ENCODE measurements at places on chromosomes 11 and 22.
A peak's percentile ranks its signal among the peaks of the same experiment; 100 is the strongest.

DNA sequence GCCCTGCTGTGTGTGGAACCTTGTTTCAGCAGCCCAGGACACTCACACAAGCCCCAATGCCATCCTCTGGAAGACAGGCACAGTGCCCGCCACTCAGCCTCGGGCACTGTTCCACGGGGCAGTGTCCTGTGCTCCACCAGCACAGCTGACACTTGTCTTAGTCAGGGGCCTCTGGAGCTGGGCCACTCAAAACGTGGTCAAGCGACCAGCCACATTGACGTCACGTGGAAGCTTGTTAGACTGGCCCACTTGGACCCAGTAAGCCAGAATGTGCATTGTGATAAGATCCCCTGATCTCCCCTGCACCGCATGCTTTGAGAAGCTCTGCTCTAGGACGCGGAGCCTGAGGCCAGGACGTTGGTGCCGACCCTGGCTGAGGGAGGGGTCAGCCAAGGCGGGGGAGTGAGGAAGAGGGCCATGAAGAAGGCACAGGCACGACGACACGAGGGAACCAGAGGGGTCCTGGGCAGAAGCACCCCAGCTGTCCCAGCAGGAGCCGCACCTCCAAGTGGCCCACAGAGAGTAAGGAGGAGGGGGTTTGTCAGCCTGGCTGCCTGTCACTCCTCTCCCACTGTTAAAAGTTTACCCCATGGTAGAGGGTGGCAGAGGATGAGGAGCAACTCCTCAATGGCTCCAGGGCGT is 64.6 kb downstream of the LINC01488 start:
- DNase-seq: peak; percentile 35

- peak; percentile 78 for DNase-seq
These were observed 70.8 kb upstream of the NARS2 start for GRCh38 chr11:78645226-78646202.

- DNase-seq: no peak
These were observed 26.5 kb downstream of the FGF4 start for GRCh38 chr11:69748637-69749036.

- DNase-seq: no peak
These were observed 96.6 kb downstream of the SGSM3 start for GRCh38 chr22:40466976-40467375.

- DNase-seq: no peak
These were observed 330.2 kb upstream of the B3GAT1 start for GRCh38 chr11:134742224-134742612.

DNA sequence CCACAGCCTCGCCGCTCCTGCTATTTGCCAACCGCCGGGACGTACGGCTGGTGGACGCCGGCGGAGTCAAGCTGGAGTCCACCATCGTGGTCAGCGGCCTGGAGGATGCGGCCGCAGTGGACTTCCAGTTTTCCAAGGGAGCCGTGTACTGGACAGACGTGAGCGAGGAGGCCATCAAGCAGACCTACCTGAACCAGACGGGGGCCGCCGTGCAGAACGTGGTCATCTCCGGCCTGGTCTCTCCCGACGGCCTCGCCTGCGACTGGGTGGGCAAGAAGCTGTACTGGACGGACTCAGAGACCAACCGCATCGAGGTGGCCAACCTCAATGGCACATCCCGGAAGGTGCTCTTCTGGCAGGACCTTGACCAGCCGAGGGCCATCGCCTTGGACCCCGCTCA is 35.5 kb downstream of the LRP5 start:
- no peak for DNase-seq

DNA sequence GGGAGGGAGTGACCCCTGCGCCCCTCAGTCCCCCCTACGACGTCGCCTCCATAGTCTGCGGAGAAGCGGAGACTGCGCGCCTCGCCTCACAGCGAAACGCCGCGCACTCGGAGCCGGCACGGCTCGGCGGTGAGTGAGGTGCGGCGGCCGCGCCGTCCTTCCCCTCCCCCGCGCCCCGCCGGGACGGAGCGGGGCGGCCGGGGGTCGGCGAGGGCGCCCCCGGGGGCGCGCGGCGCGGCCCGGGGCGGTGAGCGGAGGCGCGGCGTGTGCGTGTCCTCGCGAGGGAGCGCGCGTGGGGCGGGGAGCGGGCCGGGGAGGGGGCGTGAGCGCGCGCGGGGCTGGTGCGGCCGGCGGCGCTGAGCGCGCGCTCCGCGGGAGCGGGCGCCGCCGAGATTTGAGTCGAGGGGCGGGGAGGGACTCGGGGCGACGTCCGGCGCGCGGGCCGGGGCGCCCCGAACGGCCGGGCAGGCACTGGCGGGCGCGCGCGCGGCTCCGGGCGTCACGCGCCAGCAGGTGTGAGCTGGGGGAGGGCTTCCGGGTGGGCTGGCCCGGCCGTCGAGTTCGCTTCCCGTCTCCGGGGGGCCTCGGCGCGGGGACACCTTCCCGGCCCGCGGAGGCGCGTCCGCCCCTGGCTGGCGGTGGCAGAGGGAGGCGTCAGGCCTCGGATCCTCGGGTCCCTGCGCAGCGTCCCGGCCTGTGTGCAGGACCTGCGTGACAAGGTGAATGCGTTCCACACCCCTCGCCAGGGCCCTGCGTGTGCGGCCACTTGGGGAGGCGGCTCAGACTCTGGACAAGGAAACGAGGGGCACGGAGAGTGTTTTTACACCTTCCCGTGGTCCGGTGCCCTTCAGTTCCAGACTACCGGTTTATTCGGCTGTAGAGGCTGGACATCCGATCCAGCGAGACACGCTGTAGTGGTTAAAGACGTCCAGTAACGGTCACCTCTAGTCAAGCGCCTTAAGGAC is 50.4 kb downstream of the FAM83F start:
- peak; percentile 47 for DNase-seq

DNA sequence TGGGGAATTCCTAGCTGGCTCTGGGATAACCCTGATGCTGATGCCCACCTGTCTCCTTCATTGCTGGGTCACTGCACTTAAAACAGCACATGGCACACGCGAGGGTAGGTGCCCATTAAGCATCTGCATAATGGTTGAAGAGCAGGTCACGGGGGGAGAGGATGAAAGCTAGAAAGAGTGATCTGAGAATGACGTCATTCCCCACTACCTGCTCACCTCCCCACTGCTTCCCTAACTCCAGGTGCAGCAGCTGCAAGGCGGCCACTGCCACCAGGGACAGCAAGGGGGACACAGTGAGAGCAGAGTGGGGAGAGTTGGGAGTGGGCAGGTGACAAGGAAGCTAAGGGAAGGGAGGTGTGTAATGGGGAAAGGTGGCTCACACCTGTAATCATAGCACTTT is 27.0 kb downstream of the ADA2 start:
- no peak for DNase-seq

GRCh38 chr11:45929486-45930030 is 7.1 kb downstream of the LARGE2 start:
- no peak for DNase-seq

- no peak for DNase-seq
These were observed 9.2 kb upstream of the OR9Q2 start for GRCh38 chr11:58179648-58180047.

GRCh38 chr11:86672007-86672621 is at the start of gene ME3:
ME3 (minus strand) TSS chr11:86672616.
- DNase-seq: peak; percentile 46

DNA sequence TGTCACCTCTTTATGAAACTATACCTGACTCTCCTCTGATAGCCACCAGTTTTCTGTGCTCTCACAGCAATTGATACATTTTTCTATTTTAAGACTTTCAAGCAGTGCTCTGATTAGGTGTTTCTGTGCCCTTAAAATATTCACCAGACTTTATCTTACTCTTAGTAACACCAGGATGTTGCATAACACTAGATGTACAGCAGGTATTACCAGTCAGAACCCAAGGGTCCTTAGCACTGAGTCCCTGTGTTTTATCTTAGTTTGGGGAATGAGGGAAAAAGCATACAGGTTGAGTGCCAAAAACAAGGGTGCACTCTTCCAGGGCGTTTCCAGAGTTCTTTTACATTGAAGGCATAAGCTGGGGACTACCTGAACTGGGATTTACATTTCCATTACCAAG is 51.4 kb downstream of the COPB1 start:
- no peak for DNase-seq

GRCh38 chr11:106552694-106553203 is 465.5 kb downstream of the GUCY1A2 start:
- DNase-seq: no peak

GRCh38 chr11:74123008-74123448 is 47.8 kb downstream of the C2CD3 start:
- no peak for DNase-seq

- DNase-seq: no peak
These were observed 3.2 kb downstream of the OSBPL5 start for GRCh38 chr11:3161720-3162409.

DNA sequence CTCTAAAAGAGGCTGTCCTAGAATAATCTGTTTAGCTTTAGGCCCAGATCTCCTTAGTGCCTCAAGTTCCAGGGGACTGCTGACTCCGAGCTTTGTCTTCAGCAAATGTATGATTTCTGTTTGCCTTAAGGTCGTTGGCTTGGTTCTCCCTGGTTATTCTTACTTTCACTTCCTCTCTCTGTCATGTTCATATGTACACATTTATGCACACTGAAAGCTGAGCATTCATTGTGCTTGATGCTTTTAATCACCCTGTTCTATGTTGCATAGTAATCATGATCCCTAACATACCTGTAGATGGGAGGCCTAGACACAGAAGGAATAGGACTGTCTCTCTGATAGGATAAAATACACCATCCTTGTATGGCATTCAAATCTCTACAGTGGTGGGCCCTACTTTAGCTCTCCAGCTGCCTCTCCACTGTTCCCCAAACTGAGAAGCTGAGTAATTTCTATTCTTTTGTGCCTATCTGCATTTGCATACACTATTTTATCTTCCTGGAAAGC is 7.2 kb downstream of the PPFIBP2 start:
- DNase-seq: no peak

DNA sequence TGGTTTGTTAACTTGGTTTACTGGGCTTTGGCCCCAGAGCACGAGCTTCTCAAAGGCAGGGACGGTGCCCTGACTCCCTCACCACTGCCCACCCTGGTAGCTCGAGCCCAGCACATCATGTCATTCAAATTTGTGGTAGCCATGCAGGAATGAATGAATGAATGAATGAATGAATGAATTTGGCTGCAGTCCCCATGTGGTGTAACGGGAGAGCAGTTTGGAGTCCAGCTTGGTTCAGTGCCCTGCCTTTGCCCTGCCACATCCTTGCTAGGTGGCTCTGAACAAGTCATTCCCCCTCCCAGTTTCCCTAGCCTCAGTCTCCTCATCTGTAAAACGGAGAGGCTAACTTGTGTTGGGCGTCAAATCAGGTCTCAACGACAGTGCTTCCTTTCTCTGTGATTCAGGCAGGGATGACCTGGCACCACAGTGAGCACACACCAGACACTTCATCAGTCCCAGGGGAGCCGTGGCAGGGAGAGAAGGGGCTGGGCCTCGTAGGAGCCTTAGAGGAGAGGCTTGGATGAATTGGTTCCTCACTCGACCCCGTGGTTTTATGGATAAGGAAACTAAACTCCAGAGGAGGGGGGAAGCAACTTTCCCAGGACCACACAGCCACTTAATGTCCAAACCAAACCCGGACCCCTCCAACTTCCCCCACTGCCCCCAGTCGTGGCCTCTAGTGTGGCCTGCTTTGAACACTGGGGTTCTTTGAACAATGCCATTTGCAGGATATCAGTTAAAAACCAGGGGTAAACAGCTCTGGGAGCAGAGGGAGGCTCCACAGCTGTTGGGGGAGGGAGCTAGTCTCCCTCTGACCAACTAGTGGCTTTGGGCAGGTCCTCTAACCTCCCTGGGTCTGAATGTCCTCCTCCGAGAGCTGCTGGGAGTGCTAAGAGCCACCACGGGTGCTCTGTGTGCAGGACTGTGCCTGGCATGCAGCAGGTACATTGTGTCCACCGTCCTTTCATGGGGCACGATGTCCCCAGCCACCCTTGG is 86.2 kb downstream of the CACNA1I start:
- DNase-seq: no peak

- DNase-seq: no peak
These were observed 27.1 kb downstream of the TSKU start for GRCh38 chr11:76810151-76810853.

GRCh38 chr11:88035271-88035670 is 140.0 kb downstream of the RAB38 start:
- no peak for DNase-seq

GRCh38 chr11:64768300-64768694 is 8.5 kb upstream of the PYGM start:
- no peak for DNase-seq

DNA sequence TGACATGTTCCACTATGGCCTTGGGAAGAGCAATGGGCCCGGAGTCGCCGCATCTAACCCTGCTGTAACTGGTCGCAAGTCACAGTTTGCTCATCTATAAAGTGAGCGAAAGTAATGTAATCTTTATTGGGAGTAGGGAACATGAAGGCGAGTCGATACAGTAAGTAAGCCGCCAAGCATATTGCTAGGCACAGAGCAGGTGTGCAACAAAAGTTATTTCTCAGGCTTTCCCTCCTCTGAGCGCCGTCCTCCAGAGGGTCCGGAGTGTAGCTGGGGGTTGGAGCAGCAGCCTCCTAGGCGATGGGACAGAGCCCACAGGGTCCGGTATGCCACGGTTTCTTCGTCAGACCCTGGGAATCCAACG is 343 bp upstream of the SPON1 start:
- DNase-seq: no peak

DNA sequence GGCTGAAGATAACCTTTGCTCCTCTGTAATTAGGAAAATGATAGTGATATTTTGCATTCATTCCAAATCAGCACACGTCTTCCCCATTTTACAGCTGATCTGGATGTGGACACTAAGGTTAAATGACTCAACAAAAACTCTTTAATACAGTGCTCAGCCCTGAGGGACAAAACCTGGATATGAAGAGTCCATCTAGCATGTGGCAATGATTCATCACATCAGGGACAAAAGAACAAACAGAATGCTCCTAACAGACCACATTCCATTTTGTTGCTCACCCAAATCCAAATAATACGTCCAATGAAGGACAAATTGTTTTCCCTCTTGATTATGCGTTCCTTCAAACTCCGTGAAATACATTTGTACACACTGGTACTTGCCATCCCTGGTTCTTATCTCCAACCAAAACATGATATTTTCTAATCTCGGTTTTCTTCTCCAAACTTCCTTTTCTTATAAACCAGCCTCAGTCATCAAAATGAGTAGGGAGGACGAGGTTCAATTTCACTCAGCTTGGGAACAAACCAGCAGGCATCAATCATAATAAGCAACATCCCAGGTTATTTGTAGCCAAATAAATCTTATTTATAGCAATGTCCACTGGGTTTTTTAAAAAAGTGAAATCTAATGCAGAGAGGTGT is 53.7 kb upstream of the MTMR2 start:
- DNase-seq: no peak

DNA sequence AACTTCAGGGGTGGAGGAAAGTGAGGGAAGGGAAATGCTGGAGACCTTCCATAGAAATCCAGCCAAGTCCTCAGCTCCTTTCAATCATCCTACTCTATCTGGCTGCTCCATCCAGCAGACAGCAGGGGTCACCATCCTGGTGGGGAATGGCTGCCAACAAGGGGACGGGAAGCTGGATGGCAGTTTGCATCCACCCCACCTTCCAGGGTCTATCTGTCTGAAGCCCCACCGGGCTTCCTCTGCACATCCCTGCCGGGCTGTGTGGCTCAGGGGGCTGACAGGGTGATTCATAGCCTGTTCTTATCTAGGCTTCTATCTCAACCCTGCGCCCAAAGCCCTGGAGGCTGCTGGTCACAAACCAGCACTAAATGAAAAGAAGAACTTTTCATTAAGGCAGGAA is 1.1 kb downstream of the SYTL2 start:
- DNase-seq: peak; percentile 54
